ENCODE measurements at places on chromosomes 16 and 17.

- DNase-seq: no peak
Observed at GRCh38 chr16:27531186-27531585, 18.5 kb downstream of the GTF3C1 start.

DNA sequence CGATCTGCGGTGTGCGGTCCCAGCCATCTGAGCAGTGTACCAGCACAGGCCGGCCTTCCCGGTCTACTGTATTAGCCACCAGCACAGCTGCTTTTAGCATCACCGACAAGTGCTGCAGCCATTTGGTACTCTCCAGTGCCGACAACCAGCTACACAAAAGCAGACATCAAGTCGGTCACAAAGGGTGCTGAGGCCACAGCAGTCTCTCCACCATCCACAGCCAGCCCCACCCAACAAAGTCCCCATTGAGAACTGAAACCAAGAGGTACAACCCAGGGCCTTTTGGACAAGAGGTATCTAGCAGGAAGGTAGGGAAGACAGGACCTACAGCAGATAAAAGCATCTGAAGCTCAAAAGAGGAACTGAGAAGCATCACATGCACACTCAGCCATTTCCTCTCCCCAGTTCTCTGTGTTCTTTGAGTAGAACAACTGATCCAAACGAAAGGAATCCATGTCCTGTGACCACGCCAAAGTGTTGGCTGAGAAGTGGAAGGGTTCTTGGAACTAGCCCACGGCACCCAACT is 9.5 kb downstream of the MTMR4 start:
- no peak for DNase-seq

DNA sequence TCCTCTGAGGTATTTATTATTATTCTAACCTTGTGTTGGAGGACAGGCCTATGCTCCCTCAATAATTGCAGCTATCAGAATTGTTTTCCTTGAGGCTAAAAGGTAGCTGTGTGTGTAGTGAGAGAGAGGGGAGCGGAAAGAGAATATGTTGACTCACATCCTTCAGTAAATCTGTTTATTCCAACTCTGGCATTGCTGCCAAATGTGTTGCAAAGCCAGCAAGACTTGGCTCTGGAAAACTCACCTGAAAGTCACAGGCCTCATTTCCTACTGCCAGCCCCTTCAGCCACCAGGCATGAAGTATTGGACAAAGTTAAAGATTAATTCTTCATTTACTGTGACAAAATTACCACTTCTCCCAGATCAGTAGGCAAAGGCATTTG is 9.6 kb downstream of the CA10 start:
- no peak for DNase-seq

DNA sequence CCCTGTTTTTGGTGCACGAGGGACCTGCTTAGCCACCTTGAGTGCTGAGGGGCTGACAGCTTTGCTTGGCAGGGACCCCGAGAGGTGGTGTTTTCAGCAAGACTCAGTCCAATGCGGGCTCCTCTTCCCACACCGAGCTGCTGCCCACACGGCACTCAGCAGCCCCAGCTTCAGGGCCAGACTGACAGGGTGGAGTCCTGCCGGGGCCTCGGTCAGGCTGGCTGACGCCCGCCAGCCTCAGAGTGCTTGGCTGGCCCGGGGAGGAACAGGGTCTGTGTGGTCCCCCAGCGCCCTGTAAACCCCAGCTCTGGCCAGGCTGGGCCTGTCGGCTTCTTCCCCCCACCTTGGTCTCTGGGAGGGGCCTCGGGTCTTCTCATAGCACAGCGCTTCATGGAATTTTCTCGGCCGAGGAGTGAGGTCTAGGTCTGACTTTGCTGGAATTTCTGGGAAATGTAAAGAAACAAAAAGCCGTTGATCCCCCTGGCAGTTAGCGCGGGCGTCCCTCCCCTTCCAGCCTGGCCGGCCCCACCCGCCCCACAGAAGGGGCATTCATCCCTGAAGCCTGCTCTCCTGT is 2.6 kb downstream of the SOX8 start:
- no peak for DNase-seq

GRCh38 chr17:73027130-73027741 is 65.3 kb downstream of the SLC39A11 start:
- DNase-seq: no peak

- no peak for DNase-seq
Observed at GRCh38 chr16:61045931-61046330, 990.3 kb downstream of the CDH8 start.

DNA sequence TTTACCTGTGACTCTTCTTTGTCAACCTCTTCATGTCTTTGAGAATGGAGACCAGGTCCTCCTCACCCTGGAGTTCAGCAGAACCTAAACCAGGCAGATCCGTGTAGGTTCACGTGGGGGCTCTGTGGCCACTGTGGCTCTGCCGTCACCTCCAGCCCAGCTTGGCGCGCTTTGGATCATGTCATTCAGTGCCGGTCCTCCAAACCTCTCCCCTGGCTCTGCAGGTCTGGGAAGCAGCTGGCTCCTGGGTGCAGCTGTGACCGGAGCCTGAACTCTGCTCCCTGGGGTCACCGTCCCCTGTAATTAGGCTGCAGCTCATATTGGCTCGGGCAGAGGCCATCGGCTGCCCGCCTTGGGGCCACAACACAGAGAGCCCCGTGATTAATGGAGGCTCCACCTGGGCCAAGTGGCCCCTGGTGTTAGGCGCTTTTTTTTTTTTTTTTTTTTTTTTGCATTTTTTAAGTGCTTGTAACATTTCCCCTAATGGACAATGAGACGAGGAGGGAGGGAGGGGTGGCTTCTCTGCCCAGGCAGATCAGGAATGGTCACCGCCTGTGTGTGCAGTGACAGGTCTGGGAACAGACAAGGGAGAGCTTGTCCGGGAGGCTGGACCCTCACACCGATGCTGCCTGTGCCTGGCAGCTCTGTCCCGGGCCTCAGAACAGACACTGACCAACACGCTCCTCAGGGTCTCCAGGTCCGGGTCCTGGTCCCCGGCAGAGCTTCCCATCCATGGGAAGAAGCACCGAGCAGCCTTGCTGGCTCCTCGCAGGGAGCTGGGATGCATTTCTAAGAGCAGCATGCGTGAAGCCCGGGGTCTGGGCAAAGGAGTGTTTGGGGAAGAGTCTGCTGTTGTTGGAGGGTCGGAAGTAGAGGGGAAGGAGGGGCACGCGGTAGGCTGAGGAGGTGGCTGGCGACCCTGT is 247.9 kb downstream of the SEC14L1 start:
- DNase-seq: no peak

DNA sequence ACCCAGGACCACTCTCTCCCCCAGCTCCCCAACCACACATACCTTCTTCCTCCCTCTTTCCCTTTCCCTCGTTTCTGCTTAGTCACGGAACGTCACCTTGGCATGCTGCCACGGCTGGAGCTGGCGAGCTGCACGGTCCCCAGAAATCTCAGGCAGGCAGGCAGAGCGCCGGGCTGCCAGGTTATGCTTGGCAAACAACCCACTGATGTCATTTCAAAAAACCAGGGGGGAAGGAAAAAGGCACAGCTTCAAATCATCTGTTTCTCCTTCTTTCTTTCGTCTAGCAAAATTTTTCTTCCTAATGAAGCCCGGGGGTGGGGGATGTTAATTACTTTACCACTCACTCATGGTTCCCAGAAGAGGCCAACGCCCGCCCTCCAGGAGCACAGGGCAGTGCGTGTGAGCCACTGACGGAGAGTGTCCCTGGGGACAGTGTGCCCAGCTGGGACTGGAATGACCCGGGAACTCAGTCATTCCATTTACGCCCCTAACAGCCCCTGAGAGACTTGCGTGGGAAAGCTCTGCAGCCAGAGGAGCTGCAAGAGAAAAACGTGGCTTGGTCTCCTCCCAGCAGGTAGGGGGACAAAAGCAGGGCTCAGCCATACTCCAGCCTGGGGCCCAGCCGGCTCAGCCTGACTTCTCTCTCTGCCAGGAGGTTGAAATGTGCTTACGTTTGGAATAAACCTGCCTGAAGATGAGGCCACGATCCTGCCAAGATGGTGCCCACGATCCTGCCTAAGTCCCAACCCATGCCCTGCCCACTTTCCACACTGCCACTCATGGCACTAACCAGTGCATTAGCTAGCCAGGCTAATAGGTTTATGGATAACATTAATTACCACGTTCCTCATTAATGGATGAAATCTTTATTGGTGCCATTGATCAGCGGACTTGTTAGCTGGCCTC is 198.9 kb downstream of the ZFHX3 start:
- no peak for DNase-seq
